ENCODE measurements at places on chromosomes 1 and 21. TPM values are rescaled to one million over a fixed set of nuclear protein-coding genes. Genes with fewer than 3 reads are reported as not detected.

GRCh38 chr1:14228677-14229076, 369.8 kb upstream of the KAZN start:
- no peak for DNase-seq

DNA sequence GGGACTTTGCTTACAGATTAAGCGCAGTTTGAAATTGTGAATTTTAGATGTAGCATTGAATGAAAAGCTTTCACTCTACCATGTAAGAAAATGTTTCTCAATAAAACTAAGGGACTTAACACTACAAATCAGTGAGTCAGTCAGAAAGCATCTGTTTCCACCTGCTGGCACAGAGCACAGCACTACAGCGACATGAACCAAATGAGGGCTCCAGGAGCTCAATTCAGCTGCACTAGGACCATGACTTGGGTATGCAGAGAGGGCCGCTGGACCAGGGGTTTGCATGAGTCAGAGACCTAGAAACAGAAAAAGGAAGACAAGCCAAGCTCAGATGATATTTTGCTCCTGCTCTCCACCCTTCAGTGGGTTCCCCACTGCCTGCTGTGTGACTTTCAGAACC, 5.2 kb downstream of the SUSD4 start:
- no peak for DNase-seq

GRCh38 chr1:114446198-114446597, 64.8 kb downstream of the TRIM33 start:
- no peak for DNase-seq

- no peak for DNase-seq
Measured at GRCh38 chr21:36887963-36888362, 78.5 kb downstream of the HLCS start.

Gene OMA1
- 33.8 TPM for polyA plus RNA-seq

Gene SMCP
- not detected for polyA plus RNA-seq

Gene AGMAT
- 35.9 TPM for polyA plus RNA-seq
